ENCODE measurements at places on chromosomes 7 and 10.

DNA sequence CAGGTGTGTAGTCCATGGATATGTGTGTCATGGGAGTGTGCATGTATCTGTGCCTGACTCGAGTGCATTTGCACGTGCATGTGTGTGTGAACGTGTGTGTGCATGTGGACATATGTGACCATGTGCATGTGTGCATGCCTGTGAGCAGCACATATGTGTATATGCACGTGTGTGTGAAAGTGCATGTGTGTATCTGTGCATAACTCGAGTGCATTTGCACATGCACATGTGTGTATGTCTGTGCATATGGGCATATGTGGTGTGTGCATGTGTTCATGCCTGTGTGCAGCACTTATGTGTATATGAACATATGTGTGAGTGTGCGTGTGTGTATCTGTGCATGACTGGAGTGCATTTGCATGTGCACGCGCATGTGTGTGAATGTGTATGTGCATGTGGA is 35.2 kb upstream of the GNA12 start:
- DNase-seq: no peak

DNA sequence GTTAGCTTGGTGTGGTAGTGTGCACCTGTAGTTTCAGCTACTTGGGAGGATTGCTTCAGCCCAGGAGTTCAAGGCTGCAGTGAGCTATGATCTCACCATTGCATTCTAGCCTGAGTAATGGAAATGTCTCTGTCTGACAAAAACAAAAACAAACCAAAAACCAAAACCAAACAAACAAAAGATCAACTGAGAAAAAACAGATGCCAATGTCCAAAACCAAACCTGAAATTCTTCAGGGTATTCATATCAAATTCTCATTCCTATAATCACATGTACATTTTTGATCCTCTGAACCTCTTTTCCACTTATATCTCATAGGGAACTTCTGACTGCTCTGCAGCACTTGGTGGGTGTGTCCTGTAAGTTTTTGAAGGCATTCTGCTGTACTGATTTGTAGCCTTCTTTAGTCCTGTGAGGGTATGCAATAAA is 87.0 kb downstream of the CDK6 start:
- no peak for DNase-seq

GRCh38 chr7:157609932-157610640 is 273.3 kb downstream of the DNAJB6 start:
- DNase-seq: no peak

GRCh38 chr7:123995617-123996326 is 37.1 kb downstream of the TMEM229A start:
- no peak for DNase-seq

GRCh38 chr7:101859411-101860106 is 42.1 kb downstream of the CUX1 start:
- DNase-seq: no peak

- no peak for DNase-seq
Observed at GRCh38 chr7:104963991-104964385, 50.0 kb upstream of the KMT2E start.

DNA sequence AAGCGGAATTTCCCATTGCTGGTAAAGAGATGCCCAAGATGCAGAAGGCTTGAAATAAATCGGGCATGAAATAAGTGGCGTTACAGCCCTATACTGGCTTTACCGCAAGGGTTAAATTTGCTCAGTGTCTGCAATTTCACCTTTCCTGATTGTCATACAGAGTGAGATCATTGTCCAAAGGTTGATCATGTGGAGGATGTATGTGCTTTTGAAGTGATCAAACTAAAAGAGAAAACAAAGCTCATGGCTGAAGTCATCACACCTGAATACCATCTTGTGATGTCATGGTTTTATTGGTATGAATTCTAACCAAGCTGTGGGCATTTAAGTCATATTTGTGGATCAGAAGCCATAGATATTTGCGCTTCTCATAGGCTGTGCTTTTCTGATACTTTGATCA is 635.5 kb downstream of the AUTS2 start:
- no peak for DNase-seq

DNA sequence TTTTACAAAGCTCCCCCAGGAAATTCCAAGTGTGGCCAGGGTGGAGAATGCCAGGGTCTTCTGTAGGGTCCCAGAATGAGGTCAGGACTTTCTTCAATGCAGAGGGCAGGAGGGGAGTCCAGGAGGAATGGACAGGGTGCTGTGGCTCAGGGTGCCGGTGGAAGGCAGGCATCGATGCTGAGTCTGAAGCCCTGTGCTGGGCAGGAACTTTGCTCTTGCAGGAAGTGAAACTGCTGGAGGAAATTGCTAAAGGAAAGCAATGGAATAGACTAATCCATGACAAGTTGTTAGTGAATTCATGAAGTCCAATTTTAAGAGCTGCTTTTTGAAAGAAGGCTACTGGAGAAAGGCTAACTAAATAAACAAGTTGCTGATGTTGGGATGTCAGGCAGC is 14.8 kb downstream of the PTPRE start:
- no peak for DNase-seq

GRCh38 chr10:5618042-5618441 is 48.4 kb downstream of the ASB13 start:
- DNase-seq: no peak

- DNase-seq: peak; percentile 71
Observed at GRCh38 chr10:84097787-84098353, 41.4 kb upstream of the GHITM start.

DNA sequence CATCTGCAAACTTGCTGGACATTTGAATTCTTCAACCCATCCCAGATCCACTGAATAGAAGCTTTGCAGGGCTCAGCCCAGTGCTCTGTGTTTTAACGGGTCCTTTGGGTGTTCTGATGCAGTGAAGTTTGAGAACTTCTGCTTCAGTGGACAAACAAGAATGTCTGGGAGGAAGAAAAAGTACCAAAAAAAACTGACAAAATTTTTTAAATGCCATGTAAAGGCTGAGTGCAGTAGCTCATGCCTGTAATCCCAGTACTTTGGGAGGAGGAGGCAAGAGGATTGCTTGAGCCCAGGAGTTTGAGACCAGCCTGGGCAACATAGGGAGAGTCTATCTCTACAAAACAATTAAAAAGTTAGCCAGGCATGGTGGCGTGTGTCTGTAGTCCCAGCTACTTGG is 51.8 kb upstream of the FRMD4A start:
- DNase-seq: no peak

DNA sequence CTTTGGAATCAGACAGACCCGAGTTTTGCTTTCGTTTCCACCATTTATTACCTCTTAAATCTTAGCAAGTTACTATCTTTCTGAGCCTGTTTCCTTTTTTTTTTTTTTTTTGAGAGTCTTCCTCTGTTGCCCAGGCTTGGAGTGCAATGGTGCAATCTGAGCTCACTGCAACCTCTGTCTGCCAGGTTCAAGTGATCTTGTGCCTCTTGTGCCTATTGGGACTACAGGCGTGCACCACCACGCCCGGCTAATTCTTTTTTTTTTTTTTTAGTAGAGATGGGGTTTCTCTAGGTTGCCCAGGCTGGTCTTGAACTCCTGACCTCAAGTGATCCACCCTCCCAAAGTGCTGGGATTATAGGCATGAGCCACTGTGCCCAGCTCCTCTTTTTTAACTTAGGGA is 79.5 kb upstream of the LRRC17 start:
- no peak for DNase-seq

GRCh38 chr10:32190890-32191491 is 134.8 kb upstream of the KIF5B start:
- peak; percentile 79 for DNase-seq

DNA sequence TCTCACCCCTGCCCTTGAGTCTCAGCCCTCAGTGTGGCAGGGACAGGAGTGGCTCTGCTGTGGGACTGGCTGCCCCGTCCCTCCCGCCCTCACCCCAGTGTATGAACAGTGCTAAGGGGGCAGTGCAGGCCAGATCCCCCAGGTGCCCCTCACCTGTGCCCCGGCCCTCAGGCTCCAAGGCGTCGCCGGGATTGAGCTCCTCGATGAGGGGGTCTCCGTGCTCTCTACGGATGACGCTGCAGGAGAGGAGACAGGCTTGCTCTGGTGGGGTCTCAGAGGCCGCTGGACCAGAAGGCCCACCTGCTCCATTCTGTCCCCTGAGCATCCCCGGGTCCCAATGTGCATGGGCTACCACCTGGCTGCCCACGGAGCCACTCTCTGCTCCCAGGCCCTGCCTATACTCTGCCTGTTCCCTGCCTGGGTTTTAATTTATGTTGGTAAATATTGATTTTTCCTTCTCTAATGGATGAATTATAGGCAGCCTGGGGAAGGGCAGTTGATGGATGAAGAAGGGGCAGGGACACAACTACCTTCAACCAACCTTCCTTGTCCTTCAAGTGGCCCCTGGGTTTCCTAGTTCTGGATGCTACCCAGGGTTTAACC is 47.2 kb downstream of the GOLGA7B start:
- no peak for DNase-seq

- DNase-seq: no peak
Observed at GRCh38 chr7:2774935-2775334, 69.2 kb downstream of the GNA12 start.

Data from eye (tissue), 1 donor.